ENCODE measurements at places on chromosomes 2 and 18.

- DNase-seq, result no peak
Measured at GRCh38 chr2:216375286-216375685, 3.0 kb upstream of the MARCHF4 start.

- no peak for DNase-seq
Measured at GRCh38 chr2:50645346-50645745, 386.6 kb downstream of the NRXN1 start.

- DNase-seq, result peak; percentile 82
Measured at GRCh38 chr2:216071111-216071851, 10.3 kb downstream of the PECR start.

DNA sequence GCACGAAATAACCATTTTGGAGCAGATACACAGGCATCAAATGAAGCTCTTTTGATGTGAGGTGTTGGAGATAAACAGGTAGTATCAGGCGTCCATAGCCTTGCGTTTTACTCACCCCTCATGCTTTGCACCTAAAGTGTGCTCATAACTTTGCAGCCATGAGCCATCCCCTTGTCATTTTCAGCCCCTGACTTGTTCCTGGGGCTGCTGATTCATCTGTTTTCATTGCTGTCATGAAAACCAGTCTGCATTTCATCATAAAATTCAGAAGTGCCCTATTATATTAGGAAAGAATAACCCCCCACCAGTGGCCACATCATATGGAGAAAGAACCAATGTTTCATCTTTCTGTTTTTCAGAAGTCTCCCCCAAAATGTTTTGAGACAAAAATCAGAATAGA is 329.7 kb upstream of the NRP2 start:
- DNase-seq, result no peak

- DNase-seq, result no peak
Measured at GRCh38 chr18:54506516-54507261, 84.4 kb upstream of the DYNAP start.

GRCh38 chr2:22355816-22356433 is 1029.1 kb upstream of the KLHL29 start:
- DNase-seq, result peak; percentile 22

- DNase-seq, result no peak
Measured at GRCh38 chr2:144362401-144362800, 157.5 kb downstream of the ZEB2 start.

GRCh38 chr18:42229211-42230210 is 274.5 kb downstream of the PIK3C3 start:
- DNase-seq, result no peak

DNA sequence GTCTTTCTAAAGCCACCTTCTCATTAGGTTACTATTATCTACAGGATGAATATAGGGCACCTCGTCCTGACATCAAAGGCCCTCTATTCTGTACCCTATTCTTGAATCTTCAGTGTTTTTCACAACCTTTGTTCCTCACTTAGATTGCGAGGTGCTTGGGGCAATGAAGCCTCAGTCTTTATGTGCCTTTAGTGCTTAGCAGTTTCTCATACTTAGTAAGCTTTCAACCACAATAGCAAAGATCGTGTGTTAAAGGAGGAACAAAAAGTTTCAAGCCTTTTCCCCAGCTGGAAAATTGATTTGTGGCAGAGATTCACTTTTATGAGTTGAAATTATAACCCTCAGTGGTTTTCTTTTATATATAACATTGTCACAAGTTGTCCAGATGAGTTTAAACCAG is 226.9 kb downstream of the MYO3B start:
- no peak for DNase-seq

- no peak for DNase-seq
Measured at GRCh38 chr2:68569604-68570003, 73.8 kb upstream of the PROKR1 start.

DNA sequence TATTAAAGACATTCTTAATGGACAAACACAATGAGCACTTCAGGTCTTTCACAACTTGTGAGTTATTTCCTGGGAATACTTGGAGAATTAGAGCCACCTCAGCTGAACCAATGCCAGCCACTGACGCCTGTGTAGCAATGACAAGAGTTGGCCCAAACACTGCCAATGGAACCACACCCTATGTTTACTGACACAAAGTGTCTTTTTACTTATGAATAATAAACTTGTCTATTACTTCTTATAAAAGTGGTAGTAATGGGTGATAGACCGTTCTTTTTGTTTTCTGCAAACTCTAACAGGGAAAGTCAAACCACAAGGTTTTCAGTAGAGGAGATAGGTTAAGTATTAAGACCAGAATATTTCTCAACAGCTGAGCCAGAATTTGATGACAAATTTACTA is 12.5 kb upstream of the CHAC2 start:
- no peak for DNase-seq

- no peak for DNase-seq
Measured at GRCh38 chr2:9812945-9813311, 30.3 kb upstream of the TAF1B start.

GRCh38 chr2:215799194-215799593 is 214.2 kb downstream of the MREG start:
- DNase-seq, result no peak

DNA sequence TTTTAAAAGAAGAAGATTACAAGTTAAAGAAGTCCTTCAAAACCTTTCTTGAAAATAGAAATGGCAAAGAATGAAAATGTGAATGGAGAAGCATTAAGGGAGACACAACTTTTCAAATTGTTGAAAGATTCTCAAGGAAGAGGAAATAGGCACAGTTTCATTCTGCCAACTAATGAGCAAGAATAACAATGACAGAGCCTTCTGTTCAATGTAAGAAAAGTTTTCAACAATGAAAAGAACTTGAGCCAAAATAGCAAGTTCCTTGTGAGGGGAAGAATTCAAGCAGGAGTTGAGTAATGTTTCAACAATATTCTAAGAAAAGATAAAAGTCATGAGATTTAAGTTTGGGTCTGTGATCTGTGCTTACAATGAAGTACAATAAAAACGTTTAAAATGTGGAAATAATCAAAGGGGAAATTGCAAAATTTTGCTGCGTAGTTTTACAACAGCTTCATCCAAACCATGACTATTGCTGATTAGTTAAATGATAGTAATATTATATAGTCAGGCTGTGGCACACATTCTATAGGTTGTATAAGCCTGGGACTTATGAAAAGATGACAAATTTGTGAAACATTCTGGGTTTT is 122.6 kb downstream of the METTL4 start:
- DNase-seq, result no peak

- DNase-seq, result no peak
Measured at GRCh38 chr2:236724200-236724599, 154.6 kb downstream of the ACKR3 start.

DNA sequence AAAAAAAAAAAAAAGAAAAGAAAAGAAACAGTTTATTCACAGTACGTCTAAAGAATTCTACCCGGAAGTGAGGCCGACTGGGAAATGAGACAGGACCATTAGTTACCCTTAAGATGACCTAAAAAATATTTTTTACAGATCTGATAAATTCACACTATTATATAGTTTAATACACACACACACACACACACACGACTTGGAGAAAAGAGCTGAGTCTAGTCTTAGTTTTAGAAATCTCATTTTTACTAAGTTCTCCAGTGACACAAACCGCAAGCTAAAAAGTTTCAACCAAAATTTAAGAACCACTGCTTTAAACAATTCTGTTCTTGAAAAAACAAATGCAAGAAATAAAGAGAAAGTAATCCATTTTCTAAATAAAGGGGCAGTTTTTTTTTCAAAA is 27.1 kb downstream of the ST3GAL5 start:
- DNase-seq, result no peak

GRCh38 chr2:61179701-61180639 is 18.0 kb downstream of the C2orf74 start:
- DNase-seq, result peak; percentile 50

DNA sequence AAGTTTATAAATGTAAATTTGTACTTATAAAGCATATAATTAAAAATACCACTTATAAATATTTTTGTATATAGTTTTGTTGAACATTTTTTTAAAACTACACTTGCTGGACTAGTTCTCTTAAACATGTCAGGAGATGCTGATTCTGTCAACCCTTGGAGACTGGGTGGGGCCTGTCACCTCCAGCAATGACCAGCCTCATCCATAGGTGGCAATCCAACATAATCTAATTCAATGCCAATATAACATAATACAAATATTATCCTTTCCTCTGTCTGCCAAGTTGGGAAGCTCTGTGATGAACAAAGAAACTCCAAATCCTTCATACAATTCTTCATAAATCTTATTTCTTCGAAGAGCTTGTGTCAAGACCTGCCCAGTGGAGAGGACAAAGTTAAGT is 140.4 kb downstream of the RBMS1 start:
- DNase-seq, result no peak

GRCh38 chr2:231413456-231413855 is 17.9 kb downstream of the B3GNT7 start:
- DNase-seq, result no peak

- DNase-seq, result peak; percentile 61
Measured at GRCh38 chr18:9147440-9148202, 11.0 kb downstream of the ANKRD12 start.

Measured in brain (organoid and tissue), 16 donors.